Body of pancreas (tissue), 4 donors: ENCODE measurements at places on chromosomes 6 and 20. TPM values are rescaled to one million over a fixed set of nuclear protein-coding genes. Genes with fewer than 3 reads are reported as not detected.

ABHD16B gene
- not detected for total RNA-seq

GRCh38 chr20:64101731-64102621 lies 5.4 kb downstream of the NPBWR2 start:
- H3K36me3 ChIP-seq = no peaks in the 10 kb centered on the region
- H3K4me1 ChIP-seq = peaks cover 12% of the 10 kb centered on the region
- H3K27me3 ChIP-seq = peaks cover 6% of the 10 kb centered on the region
- H3K4me3 ChIP-seq = peak overlapping the region; percentile 21
- peak; percentile 45 for DNase-seq

DNA sequence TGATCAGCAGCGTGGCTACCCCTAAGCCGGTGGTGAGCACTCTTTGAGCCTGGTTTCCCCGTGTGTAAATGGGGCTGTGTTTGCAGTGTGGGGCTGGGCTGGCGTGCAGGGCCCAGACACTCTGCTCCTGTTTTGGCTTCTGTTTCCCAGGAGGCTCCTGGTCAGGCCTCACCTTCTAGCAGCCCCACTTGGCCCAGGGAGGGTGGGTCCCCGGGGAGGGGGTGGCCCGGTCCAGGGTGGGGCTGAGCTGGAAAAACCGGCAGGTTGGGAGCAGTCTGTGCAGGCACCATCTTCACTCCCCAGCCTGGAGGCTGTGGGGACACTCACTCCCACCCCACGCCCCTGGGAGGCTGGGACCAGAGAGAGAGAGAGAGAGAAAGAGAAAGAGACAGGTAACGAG lies 25.3 kb downstream of the CEBPB start:
- H3K4me3 ChIP-seq = no peak overlapping the region
- H3K4me1 ChIP-seq = peaks cover 33% of the 10 kb centered on the region
- DNase-seq = no peak
- H3K27me3 ChIP-seq = no peaks in the 10 kb centered on the region
- H3K36me3 ChIP-seq = no peaks in the 10 kb centered on the region

DNA sequence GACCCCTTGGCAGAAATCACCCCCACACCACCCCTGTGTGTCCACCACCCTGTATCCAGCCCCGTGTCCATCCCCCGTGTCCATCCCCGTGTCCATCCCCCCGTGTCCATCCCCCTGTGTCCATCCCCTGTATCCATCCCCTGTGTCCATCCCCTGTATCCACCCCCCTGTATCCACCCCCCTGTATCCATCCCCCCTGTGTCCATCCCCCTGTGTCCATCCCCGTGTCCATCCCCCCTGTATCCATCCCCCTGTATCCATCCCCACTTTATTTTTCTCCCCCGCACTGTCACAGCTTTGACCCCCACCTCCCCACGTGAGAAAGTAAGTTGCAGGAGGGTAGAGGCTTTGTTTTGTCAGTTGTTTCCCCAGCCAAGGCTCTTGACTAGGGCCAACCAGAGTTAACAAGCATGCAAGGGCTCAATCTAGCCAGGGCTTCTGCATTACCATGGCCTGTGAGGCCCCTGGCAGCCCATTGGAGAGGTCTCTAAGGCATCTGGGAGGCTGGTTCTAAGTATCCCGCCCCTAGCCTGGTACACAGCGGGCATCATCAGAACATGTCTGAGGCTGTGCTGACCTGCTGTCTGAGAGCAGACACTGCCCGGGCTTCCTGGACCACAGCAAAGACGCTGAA lies 18.1 kb upstream of the SIRPA start:
- no peak overlapping the region for H3K27ac ChIP-seq
- H3K4me1 ChIP-seq = peaks cover 5% of the 10 kb centered on the region
- no peak for DNase-seq
- no peak overlapping the region for H3K4me3 ChIP-seq

LY6G6C gene
- not detected for total RNA-seq

DSTN gene
- 103 TPM for total RNA-seq

- peaks cover 12% of the 10 kb centered on the region for H3K27me3 ChIP-seq
- H3K36me3 ChIP-seq = no peaks in the 10 kb centered on the region
- DNase-seq = no peak
- H3K27ac ChIP-seq = no peak overlapping the region
Observed at GRCh38 chr6:136923116-136923953, 1.2 kb downstream of the SLC35D3 start.

GRCh38 chr6:128370072-128370471 lies 150.3 kb downstream of the PTPRK start:
- H3K4me3 ChIP-seq = no peak overlapping the region
- H3K4me1 ChIP-seq = peaks cover 60% of the 10 kb centered on the region
- no peak overlapping the region for H3K27ac ChIP-seq
- no peak for DNase-seq

LYRM2 gene
- total RNA-seq = 8.0 TPM

DNA sequence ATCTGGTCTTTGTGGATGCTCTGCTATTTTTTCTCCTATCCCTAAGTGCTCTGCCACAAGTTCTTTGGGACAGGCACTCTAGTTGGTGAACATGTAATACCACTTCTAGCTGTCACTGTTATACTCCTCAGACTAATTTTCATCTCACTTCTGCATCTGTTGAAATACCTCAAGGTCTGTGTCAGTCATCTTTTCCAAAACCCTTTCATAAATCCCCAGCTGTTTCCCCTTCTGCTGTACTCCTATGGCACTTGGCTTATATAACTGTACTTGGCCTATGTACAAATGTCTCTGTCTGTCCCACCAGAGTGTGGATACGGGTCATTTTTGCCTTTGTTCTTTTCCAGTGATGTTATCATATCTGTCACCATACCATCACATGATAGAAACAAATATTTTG lies 124.2 kb downstream of the FHL5 start:
- no peaks in the 10 kb centered on the region for H3K4me1 ChIP-seq
- no peaks in the 10 kb centered on the region for H3K36me3 ChIP-seq
- no peak overlapping the region for H3K4me3 ChIP-seq
- no peak overlapping the region for H3K27ac ChIP-seq
- H3K27me3 ChIP-seq = no peaks in the 10 kb centered on the region
- DNase-seq = no peak

GRCh38 chr6:135950669-135951068 lies 99.2 kb downstream of the PDE7B start:
- H3K27me3 ChIP-seq = no peaks in the 10 kb centered on the region
- no peak overlapping the region for H3K27ac ChIP-seq
- no peak overlapping the region for H3K4me3 ChIP-seq
- no peaks in the 10 kb centered on the region for H3K4me1 ChIP-seq
- no peaks in the 10 kb centered on the region for H3K36me3 ChIP-seq

- no peaks in the 10 kb centered on the region for H3K36me3 ChIP-seq
- no peaks in the 10 kb centered on the region for H3K4me1 ChIP-seq
- DNase-seq = no peak
- no peaks in the 10 kb centered on the region for H3K27me3 ChIP-seq
- no peak overlapping the region for H3K27ac ChIP-seq
Observed at GRCh38 chr6:89204096-89204495, 13.1 kb downstream of the GABRR1 start.

RIPOR2 gene
- total RNA-seq = 1.3 TPM

PPIL6 gene
- not detected for total RNA-seq
